ENCODE measurements at places on chromosomes 13 and 19.

GRCh38 chr19:56933014-56933705, 92.6 kb upstream of the PEG3 start:
- DNase-seq, result no peak

GRCh38 chr13:77429320-77430142, 102.6 kb upstream of the MYCBP2 start:
- no peak for DNase-seq

GRCh38 chr19:4164262-4164661, 10.8 kb downstream of the CREB3L3 start:
- DNase-seq, result no peak

DNA sequence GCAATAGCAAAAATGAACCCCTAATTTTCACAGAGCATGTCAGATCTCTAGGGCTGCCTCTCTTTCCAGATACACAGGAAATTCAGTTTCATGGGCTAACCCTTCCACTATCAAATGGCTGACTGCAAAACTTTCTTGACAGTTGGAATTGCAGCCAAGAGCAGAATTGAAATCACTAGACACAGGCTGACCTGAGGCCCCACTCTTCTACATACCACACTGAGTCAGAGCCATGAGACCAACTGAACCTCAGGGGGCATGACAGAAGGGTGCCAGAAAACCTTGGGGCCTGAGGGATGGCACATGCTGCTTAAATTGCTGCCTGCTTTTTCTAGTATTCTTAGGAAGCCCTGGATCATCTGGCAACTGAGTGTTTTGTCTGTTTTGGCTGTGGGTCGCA, 1.7 kb upstream of the DLEU7 start:
- DNase-seq, result no peak

DNA sequence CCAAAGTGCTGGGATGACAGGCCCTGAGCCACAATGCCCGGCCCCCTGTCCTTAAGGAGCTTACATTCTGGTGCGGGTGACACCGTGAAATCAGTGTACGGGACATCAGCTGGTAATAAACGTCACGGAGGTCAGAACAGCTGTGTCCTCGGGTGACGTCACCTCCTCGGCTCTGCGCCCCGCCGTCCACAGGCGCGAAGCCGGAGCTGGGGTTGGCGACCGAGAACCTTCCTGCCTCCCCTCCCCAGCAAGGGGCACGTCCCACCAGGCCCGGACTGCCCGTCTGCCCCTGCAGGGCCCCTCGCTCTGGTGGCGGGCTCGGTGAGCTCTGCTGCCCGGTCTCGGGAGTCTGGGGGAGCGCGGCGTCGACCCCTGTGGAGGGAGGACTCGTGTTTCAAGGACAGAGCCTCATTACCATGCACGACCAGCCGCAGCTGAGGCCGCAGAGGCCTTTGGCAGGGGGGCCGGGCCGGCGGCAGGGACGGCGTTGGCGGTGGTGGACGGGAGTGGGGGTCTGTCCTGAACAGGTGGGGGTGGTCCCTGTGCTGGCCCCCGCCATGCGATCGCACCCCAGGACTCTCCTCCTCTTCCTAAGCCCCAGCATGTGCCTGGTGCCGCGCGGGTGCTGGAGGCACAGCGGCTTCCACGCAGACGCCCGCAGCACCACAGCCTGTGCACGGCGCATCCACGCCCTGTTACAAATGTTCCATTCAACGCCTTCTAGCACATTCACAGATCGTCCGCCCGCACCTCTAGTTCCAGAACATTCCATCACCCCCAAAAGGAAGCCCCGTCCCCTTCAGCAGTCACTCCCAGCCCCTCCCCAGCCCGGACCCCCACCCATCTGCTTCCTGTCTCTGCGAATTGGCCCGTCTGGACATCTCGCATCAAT, 5.4 kb downstream of the LINGO3 start:
- DNase-seq, result no peak

DNA sequence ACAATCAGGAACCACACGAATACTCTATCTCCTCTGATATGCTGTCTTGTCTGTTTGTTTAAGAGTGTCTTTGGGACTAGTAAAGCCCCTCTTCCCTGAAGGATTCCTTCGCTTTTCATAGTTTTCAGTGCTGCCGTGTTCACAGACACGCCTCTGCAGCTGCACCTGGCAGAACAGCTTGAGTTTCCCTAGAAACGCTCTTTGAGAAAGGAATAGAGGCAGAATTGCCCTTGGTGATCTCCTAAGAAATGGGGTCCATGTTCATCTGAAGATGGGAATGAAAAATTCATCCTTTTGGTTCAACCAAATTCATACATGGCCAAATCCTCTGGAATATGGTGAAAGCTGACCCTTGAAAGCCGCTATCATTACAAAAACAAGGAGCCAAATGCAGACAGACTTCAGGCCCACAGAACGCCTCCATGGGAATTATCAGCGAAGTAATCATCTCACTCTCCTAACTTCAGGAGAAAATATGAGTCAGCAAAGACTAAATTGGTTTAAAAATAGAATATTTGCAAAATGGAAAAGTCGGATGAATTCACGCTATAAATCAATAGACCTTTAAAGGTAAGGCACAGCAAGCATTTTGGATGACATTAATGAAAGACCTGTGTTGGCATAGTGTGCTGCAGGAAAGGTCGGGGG, 5.5 kb downstream of the SACS start:
- DNase-seq, result no peak

DNA sequence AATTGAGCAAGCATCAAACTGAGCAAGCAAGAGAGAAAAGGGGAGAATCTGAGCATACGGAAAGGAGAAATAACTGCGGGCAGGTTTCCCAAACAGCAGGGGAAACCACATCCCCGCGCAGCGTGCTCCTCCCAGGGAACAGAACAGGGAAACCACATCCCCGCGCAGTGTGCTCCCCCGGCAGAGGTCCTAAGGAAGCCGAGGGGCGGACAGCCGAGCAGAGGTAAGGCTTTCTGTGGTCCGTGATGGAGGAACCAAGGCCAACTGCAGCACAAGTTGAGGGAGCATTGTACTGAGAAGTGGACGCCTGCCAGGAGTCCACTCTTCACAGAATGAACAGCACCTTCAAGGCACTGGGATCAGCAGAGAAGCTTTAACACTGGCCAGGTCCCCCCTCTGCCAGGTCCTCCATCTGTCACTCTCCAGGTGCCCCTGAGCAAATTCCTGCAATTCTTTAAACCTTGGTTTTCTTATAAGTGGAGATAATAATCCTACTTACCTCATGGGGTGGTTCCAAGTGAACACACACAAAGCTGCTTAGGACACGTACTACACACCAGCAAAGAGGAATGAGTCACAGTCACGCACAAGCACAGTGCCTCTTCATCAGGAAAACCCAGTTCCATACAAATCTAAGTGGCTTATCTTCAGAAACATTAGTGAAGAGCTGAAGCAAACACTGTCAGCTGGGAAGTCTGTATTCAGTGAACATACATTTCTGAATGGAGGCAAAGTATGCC, 23.0 kb upstream of the LAMP1 start:
- no peak for DNase-seq

- DNase-seq, result no peak
Observed at GRCh38 chr13:45516757-45517156, 52.0 kb downstream of the COG3 start.

- DNase-seq, result no peak
Observed at GRCh38 chr19:21839976-21840375, 4.0 kb upstream of the ZNF43 start.

- DNase-seq, result no peak
Observed at GRCh38 chr19:17611462-17612244, 56.2 kb downstream of the COLGALT1 start.

DNA sequence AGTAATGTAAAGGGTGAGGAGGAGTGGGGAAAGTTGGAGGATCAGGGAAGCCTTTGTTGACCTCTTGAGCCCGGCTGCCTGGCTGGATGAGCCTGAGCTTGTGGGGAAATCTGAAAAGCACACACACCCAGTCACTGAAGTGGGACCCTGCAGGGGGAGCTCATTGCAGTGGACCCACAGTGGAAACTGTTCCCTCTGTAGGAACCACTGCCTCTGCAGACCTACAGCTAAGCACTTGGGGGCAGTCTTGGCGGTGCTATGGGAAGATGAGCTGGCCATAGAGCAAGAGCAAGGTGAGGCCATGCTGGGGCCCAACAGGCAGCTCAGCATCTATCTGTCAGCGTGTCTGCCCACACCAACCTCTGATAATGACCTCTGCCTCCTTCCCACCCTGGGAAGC, 294.8 kb downstream of the TSHZ3 start:
- no peak for DNase-seq

- no peak for DNase-seq
Observed at GRCh38 chr13:47294691-47295090, 397.8 kb upstream of the HTR2A start.

DNA sequence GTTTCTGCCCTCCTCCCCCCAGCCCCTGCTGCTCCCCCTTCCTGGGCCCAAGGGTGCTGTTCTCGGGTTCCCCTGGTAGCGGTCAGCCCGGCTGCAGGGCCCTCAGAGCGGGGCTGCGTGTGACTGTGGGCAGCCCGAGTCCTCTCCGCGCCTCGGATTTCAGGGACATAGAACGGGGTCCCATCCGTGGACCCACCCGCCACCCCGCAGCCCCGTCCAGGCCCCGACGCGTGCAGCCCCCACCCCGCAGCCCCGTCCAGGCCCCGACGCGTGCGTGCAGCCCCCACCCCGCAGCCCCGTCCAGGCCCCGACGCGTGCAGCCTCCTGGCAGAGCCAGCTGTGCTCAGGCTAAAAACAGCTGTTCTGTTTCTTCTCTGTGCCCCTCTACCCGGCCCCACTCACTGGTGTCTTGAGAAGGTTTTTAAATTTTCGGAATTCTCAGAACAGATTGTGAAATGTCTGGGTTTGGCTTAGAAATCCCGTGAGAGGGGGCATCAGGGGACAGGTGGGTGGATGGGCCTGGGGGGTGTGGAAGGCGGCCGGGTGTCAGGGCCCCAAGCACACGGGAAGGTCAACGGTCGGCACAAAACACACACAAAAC, 5.5 kb upstream of the PRTN3 start:
- no peak for DNase-seq

DNA sequence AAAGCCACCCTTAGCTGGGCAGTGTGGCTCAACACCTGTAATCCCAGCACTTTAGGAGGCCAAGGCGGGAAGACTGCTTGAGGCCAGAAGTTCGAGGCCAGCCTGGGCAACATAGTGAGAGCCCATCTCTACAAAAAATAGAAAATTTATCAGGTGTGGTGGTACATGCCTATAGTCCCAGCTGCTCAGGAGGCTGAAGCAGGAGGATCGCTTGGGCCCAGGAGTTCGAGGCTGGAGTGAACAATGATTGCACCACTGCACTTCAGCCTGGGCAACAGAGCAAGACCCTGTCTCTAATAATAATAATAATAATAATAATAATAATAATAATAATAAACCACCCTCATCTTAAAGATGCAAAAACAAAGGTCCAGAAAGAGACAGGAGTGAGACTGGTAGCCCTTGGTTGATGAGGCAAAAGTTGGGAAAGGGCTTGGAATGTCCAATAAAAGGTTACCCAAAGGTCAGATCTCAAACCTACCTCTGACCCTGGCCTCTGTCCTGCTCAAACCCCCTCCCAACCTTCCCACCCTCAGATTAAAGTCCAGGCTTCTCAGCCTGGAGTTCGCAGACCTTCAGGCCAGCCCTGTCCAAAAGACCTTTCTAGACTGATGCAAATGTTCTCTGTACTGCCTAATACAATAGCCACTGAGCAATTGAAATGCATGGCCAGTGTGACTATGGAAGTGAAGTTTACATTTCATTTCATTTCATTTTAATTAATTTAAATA, 9.1 kb downstream of the ZNF575 start:
- no peak for DNase-seq

DNA sequence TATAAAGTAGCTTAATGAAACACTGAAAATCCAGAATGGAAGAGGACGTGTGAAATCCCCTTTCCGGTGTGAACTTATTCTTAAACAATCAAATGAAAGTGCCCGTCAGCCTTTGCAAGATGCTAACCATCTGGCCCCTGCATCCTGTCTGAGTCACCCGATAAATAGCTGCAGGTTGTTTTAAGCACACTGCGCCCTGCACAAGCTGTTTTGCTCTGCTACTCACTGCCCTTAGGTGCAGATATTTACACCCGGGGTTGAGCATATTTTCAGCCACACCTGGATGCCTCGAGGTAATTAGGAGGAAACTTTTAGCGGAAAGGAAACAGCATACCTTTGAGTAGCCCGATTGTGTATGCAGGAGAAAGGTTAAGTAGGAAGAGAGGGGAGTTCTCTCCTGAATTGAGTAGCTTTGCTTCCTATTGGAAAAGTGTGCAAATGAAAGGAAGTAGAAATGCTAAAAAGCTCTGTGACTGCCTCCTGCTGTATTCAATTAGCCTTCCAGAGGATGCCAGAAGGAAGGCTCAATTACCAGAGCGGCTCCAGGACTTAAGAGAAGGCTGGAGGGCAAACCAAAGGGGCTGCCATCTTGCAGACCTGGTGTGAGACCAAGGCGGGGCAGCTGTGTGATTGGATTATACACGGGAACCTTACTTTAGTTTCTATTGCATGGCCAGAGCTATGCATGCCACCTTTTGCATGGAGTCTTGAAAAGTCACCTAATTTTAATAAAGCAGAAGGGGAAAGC, 42.5 kb downstream of the IRS2 start:
- no peak for DNase-seq

DNA sequence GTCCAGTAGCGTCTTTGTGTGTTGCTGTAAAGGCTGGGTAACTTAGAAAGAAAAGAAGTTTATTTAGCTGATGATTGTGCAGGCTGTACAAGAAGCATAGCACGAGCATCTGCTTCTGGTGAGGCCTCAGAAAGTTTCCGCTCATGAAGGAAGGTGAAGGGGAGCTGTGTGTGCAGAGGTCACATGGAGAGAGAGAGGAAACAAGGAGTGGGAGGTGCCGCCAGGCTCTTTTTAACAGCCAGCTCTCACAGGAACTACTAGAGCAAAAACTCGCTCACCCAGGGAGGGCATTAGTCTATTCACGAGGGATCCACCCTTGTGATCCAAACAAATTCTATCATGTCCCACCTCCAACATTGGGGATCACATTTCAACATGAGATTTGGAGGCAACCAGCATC, 99.8 kb downstream of the GPR12 start:
- no peak for DNase-seq

GRCh38 chr19:5144545-5145179, 175.7 kb downstream of the KDM4B start:
- DNase-seq, result no peak

GRCh38 chr19:3189702-3190469, 4.2 kb downstream of the NCLN start:
- DNase-seq, result no peak

DNA sequence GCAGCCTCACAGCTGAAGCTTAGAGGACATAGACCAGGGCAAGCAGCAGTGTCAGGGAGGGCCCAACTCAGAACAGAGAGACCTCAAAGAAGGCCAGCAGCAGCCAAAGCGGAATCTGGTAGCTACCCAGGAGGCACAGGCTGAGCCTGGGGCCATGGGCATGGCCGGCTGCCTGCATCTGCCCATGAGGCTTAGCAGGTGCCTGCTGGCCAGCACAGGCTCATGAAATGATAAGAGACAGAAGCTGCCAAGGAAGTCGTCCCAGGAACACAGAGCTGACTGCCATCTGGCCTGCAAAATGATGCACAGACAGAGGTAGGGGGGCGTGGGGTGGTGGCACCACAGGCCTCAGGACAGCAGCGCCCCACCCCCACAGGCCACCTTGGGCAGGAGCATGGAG, 29.2 kb downstream of the TUBA3C start:
- no peak for DNase-seq

DNA sequence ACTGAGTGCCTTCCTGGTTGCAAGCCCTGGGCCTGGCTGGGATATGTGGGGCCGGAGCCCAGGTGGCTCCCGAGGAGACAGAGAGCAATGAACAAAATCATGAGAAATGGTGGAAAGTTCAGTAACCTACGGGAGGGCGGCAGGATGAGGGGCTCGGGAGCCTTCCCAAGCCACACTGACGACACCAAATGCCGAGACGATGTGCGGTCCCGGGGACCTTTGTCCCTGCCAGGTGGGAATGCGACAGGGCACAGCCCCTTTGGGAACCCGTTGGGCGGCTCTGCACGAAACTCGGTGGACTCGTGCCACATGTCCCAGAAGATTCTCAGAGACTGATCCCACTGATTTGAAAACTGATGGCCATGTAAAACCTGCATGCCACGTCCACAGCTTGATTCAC, 11.7 kb upstream of the ZNF14 start:
- no peak for DNase-seq

All from Peyer's patch (tissue), 4 donors.